Ammon's horn (tissue), 1 donor: ENCODE measurements at places on chromosomes 11 and 22.

GRCh38 chr22:23262518-23263332 lies 82.4 kb downstream of the BCR start:
- DNase-seq: no peak

DNA sequence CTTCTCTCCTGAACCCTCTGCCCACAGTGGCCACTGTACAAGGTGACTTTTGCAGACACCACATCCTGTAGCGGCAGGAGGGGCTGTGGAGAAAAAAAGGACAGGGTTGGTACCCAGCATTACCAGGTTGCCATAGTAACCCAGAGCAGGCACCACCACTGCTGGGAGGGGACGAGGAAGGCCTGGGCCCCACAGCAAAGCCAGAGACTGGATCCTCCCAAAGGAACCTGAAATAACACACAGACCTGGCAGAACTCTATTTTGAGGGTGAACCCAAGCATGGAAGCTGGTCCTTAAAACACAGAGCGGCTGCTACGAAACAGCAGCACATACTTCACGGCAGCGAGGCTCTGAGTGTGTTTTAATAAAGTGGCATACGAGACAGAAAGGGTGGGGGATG lies 380.6 kb downstream of the CTTN start:
- DNase-seq: peak; percentile 17

DNA sequence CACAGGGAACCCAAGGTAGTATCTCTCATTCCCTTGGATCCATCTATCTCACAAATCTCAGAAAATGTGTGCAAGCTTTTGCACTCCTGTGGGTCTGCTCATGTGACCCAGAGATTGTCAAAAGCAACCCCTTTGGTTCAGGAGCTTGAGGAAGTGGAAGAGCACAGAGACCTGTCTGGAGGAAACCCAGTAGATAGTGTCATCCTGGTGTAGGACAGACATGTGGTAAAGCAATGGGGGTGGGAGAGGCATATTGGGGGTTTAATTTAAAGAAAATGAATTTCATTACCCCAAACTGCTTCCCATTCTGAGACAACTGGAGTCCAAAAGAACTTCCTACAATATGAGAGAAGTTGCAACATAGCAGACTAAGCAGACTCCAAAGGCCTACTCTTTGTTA lies 5.8 kb upstream of the MS4A14 start:
- no peak for DNase-seq

DNA sequence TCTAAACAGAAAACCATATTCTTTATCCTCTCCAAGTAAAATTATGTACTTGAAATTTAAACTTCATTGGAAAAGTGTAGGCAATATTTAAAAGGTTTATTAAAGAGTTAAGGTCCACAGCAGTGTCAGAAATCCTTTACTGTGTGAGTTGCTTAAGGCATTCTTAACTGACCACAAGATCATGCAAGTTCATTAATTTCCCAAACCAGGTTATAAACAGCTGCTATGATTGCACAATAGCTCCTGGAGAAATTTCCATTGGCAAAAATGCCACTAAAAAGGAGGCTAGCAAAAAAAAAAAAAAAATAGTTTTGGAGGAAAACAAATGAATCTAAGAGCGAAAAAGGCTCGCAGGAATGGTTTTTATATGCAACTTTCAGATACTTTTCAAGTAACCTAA lies 106.2 kb downstream of the ETS1 start:
- DNase-seq: no peak

DNA sequence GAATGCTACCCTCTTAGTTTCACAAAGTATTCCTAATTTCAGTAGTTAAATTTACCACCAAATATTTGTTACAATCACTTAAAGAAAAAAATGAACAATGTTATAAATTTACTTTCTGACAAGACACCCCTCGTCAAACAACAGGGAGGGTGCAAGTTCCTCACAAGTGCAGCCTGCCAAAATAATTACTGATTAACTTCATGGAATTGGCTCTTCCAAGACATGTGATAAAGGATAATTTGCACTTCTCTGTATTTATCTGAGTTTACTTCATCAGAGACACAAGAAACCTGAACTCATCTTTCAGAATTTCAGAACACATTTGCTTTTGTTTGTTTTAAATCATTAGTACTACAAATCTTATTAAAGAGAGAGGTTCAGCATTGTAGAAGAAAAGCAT lies 66.5 kb downstream of the LARGE2 start:
- no peak for DNase-seq

GRCh38 chr11:124483422-124483821 lies 37.9 kb upstream of the OR8B8 start:
- no peak for DNase-seq

DNA sequence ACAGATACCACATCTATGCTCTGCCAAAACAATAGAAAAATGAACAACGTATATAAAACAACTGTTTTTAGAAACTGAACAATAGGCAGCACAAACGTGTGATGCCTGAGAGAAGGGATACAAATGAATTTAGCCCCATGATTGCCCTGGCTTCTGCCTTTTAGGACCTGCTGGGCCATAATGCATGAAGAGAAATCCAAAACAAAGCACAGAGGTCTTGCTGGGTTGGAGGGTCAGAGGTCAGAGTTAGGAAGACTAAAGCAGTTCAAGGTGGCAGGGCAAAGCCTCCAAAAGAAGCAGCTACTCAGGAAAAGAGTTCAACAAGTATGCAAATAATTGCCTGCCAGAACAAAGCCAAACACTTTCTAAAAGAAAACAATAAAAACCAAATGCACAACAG lies 138.5 kb downstream of the TTC28 start:
- no peak for DNase-seq

GRCh38 chr11:61828629-61829407 lies 718 bp downstream of the FADS2 start:
- peak; percentile 46 for DNase-seq

- DNase-seq: no peak
These were observed 1135.5 kb downstream of the JRKL start for GRCh38 chr11:97525273-97525672.

GRCh38 chr11:61140416-61140815 lies 20.8 kb downstream of the VPS37C start:
- no peak for DNase-seq

- DNase-seq: no peak
These were observed 8.7 kb downstream of the NADSYN1 start for GRCh38 chr11:71461696-71462095.

- no peak for DNase-seq
These were observed 2.4 kb upstream of the CTSD start for GRCh38 chr11:1765871-1766718.

- no peak for DNase-seq
These were observed 8.0 kb upstream of the CLCF1 start for GRCh38 chr11:67381244-67381972.

DNA sequence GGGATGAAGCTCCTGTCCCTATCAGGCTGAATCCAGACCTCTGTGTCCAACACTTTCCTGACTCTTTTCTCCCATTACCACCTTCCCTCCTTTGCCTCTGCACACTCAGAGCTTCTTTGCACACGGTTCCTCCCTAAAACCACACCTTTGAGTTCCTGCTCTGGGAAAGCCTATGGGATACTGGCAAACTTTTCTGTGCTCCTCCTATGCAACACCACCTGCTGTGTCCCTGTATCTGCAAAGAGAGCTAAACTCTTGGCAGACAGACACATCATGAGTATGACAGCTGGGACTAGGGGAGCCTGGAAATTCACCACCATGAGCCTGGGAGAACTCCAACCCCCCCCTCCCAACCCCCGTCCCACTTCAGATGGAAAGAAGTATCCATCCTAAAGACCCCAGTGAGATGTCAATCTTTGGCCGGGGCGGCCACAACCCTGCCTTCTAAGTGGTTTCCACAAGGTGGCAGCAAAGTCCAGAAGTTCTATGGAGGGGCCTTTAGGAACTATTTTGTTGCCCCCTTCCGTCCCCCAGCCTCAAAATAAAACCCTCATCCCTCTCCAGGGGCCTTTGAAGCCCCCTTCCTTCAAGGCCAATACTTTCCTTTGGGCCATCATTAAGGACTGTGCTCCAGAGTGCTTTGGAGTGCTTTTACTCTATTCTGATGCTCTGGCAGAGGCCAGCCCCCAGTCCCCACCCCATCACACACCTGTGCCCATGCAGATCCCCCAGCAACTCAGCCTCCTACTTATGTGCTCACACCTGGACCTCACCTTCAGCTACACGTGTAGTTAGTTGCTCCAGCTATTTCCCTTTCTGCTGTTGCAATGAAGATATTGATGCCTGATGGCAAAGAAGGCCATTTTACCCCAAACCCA lies 19.4 kb downstream of the HTR3A start:
- DNase-seq: no peak

GRCh38 chr11:62435846-62436660 lies 17.2 kb downstream of the SCGB1A1 start:
- peak; percentile 74 for DNase-seq

- no peak for DNase-seq
These were observed 170.9 kb downstream of the KIRREL3 start for GRCh38 chr11:126829716-126830115.

- no peak for DNase-seq
These were observed 20.3 kb downstream of the MMP20 start for GRCh38 chr11:102604875-102605274.

DNA sequence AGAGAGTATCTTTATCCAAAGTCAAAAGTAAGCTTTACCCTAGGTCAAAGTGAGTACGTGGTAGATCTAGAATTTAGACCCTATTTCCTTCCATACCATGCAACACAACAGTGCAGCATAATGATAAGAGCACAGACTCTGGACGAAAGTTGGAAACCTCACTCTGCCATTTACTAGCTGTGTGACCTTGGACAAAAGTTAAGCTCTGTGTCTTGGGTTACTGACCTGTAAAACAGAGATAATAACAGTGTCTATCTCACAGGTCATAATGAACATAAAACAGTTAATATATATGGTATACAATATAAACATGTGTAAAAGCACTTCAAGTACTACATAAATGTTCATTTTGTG lies 13.6 kb upstream of the CHRNA10 start:
- DNase-seq: no peak

GRCh38 chr11:19995145-19995544 lies 165.1 kb downstream of the DBX1 start:
- DNase-seq: no peak
